Smooth muscle cell of the pulmonary artery (primary cell): ENCODE measurements at places on chromosomes 7 and 10. TPM values are rescaled to one million over a fixed set of nuclear protein-coding genes. Genes with fewer than 3 reads are reported as not detected.

Gene ABCB4
- total RNA-seq, result 0.99 and 1.1 TPM in 2 replicates

Gene GIMAP7
- total RNA-seq, result not detected in 2 replicates

Gene LLCFC1
- not detected in 2 replicates for total RNA-seq

Gene MSANTD7
- 15.2 and 16.5 TPM in 2 replicates for total RNA-seq

Gene EN2
- total RNA-seq, result not detected in 2 replicates

Gene GBX1
- not detected in 2 replicates for total RNA-seq

Gene PNLIPRP3
- total RNA-seq, result not detected in 2 replicates
